Neural crest cell (in vitro differentiated cells): ENCODE measurements at places on chromosomes 16 and 17. TPM values are rescaled to one million over a fixed set of nuclear protein-coding genes. Genes with fewer than 3 reads are reported as not detected.
A peak's percentile ranks its signal among the peaks of the same experiment; 100 is the strongest.

C17orf50 gene
- total RNA-seq = 0.23 TPM in 1 of 2 replicates, not detected in the other

PYDC1 gene
- not detected in 2 replicates for total RNA-seq

- DNase-seq = peak; percentile 9
These were observed 38.6 kb downstream of the SYNRG start for GRCh38 chr17:37570527-37571093.

DNA sequence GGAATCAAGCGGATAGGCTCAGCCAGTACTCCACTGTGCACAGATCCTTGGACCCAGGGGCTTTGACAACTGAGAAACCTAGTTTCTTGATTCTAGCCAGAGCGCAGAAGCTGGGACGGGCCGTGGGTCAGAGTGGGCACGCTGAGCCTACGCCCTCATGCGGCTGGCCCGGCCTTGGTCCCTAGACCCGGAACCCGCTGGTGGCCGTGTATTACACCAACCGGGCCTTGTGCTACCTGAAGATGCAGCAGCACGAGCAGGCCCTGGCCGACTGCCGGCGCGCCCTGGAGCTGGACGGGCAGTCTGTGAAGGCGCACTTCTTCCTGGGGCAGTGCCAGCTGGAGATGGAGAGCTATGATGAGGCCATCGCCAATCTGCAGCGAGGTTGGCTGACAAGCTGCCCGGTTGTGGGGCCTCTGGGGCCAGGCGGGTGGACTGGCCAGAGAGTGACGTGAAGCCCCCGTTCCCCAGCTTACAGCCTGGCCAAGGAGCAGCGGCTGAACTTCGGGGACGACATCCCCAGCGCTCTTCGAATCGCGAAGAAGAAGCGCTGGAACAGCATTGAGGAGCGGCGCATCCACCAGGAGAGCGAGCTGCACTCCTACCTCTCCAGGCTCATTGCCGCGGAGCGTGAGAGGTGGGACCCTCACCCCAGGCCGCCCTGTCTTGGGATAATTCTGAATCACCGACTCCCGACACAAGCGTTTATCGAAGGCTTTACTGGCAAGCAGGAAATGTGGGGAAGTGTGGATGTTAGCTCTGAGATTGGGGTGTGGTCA is 946 bp downstream of the STUB1 start:
- no peak for DNase-seq

- no peak for DNase-seq
These were observed 412.4 kb upstream of the ERCC4 start for GRCh38 chr16:13507530-13507929.

- no peak for DNase-seq
These were observed 351.1 kb downstream of the CPPED1 start for GRCh38 chr16:12452549-12452948.
